ENCODE measurements at places on chromosomes 2 and 18.

GRCh38 chr18:8480506-8481328 lies 128.5 kb upstream of the RAB12 start:
- DNase-seq, result no peak

GRCh38 chr2:120251880-120252224 lies 800 bp upstream of the RALB start:
- no peak for DNase-seq

DNA sequence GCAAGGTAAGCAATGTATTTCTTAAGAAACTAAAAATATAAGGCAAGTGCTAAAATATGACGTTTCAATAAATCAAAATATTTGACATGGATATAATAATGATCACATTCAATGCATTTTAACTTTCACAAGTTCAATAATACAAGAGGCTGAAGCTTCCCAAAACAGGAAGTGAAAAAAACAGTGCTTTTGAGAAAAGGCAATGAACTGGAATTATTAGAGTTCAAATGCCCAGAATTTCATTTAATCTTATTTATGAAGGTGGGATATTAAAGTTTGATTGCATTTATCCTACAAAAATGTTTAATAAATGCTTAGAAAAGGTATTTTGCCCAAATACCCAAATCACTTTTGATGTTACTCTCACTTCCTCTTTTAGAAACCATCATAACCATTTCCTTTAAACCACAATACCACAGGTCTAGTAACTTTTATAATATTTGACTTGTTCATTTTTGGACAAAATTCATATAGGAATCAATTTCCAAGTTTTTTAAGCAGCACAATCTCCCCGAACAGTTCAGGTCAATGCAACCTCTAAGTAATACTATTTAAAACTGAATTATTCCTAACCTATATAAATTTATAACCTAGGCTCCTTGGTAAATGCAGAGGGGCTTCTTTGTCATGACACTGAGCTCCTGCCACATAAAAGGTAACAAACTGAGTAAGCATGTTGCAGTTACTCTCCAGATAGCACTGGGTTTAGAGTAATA lies 2.1 kb downstream of the NCKAP1 start:
- no peak for DNase-seq

GRCh38 chr2:23312996-23313606 lies 71.9 kb upstream of the KLHL29 start:
- DNase-seq, result no peak

DNA sequence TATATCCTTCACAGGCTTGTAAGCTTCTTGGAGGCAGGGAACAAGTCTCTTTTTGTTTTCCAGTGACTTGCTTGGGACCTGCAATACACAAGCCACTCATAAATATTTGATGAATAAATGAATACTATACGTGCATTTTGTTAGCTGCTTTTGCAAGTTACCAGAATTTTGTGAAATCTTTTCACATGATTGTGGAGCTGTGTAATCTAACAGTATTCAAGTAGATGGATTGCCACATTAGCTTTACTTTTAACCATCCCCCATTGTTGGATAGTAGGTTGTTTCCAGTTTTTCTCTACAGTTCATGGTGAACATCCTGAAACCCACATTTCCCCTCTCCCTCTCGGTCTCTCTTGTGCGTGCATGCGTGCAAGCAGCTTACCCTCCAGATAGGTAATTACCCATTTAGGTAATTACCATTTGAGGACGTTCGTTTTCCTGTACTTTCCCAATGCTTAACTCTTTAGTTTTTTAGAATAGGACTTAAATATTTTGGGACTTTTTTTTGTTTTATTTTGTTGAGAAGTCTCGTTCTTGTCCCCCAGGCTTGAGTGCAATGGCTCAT lies 12.5 kb downstream of the ZNF407 start:
- no peak for DNase-seq

All from GM12864 (cell line).